ENCODE measurements at places on chromosomes 6 and 20.
A peak's percentile ranks its signal among the peaks of the same experiment; 100 is the strongest.

- DNase-seq, result no peak
Observed at GRCh38 chr6:159646116-159646515, 46.9 kb downstream of the SOD2 start.

- DNase-seq, result no peak
Observed at GRCh38 chr6:22021966-22022365, 274.9 kb downstream of the PRL start.

- no peak for DNase-seq
Observed at GRCh38 chr6:41494212-41495110, 51.7 kb upstream of the FOXP4 start.

GRCh38 chr6:86949771-86950170 lies 12.4 kb downstream of the HTR1E start:
- no peak for DNase-seq

DNA sequence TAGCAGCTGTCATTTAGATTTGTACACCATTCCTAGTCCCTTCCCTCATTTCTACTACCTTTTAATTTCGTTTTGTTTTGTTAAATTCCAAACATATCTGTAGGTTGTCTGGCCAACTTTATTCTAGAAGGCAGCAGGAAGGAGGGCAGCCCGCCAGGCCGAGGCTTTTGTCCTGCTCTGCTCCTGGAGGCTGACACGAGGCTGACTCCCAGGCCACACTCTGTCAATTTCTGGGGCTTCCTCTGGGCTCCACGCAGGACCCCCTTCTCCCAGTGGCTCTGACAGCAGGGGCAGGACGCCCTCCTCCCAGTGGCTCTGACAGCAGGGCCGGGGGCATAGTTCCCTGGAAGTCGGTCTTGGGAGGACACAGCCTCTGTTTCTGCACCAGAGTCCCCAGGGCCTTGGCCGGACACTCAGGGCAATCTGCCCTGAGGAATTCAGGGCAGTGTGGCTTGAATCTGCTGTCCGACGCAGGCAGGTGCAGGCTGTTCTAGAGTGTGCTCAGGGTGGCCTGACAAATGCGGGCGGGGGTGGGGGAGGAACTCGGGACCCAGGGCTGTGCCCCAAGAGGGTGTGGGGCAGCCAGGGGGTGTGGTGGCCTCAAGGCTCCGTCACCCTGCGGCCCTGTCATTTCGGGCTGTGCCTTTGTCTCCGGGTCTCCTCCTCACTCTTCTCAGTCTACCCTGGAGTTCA lies 11.8 kb downstream of the SMOC2 start:
- DNase-seq, result no peak

DNA sequence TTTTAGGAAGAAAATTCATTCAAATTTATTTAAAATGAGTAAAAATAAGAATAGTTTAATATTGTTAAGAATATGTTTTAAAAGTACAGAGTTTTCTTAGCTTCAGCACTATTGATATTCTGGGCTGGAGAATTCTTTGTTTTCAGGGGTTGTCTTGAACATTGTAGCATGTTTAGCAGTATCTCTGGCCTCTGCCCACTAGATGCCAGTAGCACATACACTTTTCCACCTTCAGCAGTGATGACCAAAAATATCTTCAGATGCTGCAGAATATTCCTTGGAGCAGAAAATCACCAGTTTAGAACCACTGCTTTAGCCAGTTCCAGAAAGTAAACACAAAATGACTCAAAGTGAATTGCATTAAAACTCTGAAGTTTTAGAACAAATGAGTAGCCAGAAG lies 19.4 kb upstream of the SDHAF4 start:
- peak; percentile 29 for DNase-seq

DNA sequence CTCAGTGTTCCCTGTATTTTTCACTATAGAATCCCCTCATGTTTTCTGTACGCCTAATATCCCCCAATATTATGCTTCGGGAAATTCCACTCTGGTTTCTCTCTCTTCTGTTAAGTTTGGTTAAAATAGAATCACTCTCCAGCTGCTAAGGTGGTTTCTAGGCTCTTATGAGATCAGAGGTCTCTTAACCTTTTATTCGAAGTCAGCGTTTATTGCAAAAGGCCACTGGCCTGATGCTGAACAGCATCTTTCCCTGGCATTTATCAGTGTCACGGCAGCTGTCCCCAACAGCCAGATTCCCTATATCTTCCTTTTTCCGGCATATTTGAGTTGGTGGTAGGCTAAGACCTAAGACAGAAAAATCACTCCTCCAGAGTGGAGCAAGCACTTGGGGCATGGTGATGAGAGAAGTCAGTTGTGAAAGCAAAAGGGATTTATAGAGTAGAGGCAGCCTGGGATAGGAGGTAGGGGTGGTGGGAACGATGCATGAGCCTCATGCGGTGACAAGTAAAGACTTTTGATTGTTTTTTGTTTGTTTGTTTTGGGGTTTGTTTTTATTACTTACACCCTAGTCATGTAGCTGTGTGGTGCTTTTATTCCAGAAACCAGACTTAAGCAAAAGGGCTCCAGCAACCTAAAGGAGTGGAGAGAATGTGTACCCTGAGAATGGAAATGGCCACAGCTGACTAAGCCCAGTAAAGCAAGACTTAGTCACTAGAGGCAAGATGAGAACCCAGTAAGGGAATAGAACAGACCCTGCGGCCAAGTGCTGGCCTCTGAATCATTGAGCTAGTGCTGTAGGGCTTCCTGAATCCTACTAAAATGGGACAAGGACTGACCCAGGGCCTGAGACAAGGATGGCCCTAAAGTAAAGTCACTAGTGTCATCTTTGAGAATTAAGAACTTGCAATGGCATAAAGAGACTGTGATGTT lies 233.0 kb upstream of the PRND start:
- no peak for DNase-seq

DNA sequence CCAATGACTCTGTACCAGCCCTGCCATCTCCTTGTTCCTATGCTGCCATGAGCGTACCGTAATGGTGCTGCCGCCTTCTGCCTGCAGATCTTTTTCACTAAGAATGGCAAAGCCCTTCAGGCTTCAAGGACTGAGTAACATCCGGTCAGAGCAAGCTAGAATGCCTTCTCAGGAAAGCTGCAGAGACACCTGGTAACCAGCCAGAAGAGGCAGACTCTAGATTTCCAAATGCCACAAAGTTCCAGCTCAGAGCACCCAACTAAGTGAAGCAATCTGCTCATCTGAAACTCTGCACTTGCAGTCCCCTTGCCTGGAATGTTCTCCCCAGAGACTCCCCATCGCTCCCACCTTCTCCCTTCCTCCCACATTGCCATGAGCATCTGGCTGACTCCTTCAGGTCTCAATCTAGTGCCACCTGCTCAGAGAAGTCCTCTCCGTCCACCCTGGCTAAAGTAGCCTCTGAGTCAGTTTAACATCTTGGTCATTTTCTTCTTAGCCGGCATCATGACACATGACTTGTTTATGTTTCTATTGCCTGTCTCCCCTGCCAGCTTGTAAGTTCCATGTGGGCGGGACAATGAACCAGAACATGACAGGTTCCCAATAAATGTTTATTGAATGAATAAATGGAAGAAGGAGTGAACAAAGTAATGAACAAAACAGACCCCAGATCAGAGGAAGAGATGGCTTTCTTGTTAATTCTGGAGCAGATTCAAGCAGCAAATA lies 6.9 kb upstream of the OCSTAMP start:
- no peak for DNase-seq

- no peak for DNase-seq
Observed at GRCh38 chr6:139882234-139882633, 507.8 kb upstream of the CITED2 start.

DNA sequence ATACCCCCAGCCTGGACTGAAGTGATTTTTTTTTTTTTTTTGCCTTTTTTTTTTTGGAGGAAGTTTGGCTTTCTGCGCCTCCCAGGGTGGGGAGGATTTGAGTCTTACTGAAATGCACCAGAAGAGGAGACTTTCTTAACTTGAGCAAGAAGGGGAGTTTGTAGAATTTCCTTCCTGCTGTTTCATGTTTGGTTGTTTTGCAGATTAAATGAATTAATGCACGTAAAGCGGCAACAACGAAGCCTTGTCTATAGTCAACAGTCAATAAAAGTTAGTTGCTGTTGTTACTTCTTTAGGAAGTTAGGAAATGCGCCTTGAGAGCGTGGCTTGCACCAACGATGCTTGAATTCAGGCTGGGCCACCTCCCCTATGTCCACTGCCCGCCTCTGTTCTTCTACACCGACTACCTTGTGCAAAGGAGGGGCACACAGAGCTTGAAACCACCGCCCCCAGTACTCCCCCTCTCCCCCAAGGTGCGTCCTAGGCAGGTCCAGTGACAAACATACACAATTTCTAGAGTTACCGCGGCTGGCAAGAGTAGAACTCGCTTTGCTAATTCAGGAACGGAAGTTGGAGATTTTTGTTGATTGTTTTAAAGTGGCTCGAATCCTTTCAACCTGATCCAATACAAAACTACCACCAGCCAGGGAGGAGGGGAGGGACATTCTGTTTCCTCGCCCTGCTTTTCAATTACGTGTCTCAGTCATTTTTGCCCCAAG lies 830 bp upstream of the CYP24A1 start:
- no peak for DNase-seq

- DNase-seq, result no peak
Observed at GRCh38 chr20:1177680-1178079, 7.1 kb downstream of the TMEM74B start.

GRCh38 chr6:35258336-35258735 lies 1.2 kb upstream of the ZNF76 start:
- DNase-seq, result no peak

- DNase-seq, result no peak
Observed at GRCh38 chr20:49669601-49670189, 44.0 kb downstream of the B4GALT5 start.

DNA sequence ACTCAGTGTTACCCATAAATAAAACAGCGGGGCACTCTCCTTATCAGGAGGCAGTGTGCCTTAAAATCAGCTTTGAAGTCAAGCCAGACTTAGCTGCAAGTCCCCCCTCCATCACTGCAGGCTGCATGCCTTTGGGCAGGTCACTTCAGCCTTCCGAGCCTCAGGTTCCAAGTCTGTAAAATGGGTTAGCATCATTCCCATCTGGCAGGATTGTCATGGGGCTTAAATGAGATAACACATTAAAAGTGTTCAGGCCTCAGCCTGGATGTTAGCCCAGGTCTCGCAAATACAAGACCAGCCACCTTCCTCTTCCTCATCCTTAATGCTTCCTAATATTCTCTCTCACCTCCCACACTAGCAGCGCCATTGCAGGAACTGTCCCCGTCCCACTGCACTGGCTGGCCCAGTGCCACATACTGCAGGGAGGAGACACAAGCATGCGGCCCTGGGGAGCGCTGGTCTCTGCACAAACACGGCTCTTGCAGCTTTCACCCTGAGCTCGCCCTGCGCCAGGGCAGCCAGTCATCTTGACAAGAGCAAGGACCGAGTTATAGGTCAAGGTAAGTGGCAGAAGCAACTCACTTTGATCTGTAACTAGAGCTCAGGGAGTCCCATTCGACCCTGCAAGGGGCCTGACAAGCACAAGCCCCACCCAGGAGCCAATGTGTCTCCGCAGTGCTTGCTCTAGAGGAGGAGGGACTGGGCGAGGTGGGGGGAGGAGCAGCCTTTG lies 564.6 kb upstream of the AGPAT4 start:
- DNase-seq, result no peak

DNA sequence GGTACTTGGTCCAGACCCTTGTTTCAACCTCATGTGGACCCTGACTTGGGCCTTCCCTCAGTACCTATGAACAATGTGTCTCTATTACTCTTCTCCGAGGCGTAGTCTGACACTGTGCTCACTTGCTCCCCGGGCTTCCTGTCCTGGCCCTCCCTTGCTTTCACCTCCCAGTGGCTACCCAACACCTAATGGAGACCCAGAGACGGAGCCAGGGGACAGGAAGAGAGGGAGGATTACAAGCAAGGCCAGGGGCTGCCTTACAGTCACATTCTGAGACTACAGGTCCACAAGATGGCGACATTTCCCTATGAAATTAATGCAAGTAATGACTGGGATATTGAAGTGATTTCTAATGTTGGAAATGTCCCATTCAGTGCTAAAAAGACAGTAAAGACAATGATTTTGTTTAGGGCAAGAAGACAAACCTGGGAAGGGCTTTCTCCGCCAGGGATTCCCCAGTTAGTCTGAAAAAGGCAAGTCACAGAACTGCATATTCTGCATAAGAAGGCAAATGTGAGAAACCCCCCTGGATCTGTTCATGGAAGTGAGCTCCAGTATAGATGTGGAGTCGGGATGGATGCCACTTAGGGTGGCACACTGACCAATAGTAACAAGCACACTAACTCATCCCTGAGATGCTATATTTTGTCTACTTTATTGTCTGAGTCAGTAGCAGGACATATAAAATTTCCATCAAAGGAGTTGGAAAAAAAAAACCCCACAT lies 44.0 kb upstream of the ZBTB24 start:
- peak; percentile 75 for DNase-seq

GRCh38 chr20:20808016-20808415 lies 95.6 kb upstream of the RALGAPA2 start:
- no peak for DNase-seq

GRCh38 chr20:62641321-62642050 lies 817 bp upstream of the SLCO4A1 start:
- DNase-seq, result no peak

- DNase-seq, result no peak
Observed at GRCh38 chr20:61555566-61555965, 303.5 kb downstream of the CDH4 start.

DNA sequence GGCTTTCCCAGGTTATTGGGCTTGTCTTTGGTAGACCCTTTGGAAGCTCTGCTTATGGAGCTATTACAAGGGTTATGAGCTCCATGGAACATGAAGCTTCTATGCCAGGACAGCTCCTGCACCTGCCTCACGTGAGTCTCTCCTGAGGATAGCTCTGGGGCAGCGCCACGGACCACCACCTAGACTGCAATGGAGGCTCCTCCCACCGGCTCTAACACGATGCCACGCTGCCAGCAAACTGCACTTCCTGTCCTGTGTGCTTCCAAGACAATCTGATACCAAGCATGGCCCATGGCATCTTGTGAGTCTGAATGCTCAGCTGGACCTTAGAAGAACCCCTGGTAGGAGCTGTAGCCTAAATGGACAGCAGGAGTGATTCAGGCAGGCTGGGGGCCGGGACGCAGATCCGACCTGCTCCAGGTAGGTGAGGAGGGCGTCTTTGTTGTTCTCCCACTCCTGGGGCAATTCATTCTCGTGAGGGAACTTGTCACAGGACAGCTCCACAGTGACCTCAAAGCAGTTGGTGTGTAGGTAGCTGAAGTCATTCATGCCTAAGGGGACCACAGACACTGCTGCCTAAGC lies 5.5 kb downstream of the CPXM1 start:
- no peak for DNase-seq

DNA sequence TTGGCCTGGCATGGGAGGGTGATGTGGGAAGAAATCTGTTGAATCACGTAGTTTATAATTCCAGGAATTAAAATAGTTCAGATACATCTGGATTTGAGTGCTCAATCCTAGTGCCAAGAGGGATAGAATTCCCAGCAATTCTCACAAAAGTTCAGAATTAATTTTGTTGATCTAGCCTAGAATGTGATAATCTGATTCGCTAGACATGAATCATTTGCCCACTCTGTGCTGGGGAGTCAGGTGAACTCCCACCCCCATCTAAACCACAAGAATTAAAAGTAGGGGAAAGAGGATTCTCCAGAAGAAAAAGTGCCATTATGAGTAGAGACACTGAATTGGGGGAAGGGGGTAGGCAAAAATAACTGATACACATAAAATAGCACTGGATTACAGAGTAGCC lies 85.0 kb downstream of the LIN28B start:
- no peak for DNase-seq

All from foreskin melanocyte (primary cell).